Brain pericyte (primary cell): ENCODE measurements at places on chromosomes 16 and 17.

GRCh38 chr17:77018504-77018903 is 122.3 kb upstream of the SEC14L1 start:
- DNase-seq = no peak

GRCh38 chr17:77392376-77393273 is 251.9 kb downstream of the SEC14L1 start:
- no peak for DNase-seq

DNA sequence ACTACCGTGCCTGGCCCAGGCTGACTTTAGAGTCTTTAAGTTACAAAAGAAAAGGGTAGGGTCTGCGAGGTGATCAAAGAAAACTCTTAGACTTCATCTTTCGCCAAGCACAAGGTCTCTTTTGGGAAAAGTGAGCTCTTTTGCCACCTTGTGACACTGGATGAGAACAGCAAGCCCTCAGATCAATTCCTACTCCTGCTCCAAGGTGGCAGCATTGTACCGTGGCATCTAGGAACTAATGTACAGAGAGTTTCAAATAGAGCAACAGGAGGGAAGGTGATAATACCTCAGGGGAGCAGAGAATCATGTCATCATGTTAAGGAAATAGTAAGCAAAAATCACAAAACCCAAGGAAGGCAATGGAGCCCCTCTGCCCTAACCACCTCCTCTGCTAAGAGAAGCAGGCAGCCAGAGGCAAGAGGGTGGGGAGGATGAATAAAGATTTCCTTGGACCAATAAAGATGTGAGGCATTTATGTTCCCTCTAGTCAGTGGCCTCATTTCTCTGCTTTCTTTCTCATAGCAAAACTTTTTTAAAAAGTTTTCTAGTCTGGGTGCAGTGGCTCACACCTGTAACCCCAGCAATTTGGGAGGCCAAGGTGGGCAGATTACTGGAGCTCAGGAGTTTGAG is 2.1 kb upstream of the C17orf78 start:
- peak; percentile 54 for DNase-seq

DNA sequence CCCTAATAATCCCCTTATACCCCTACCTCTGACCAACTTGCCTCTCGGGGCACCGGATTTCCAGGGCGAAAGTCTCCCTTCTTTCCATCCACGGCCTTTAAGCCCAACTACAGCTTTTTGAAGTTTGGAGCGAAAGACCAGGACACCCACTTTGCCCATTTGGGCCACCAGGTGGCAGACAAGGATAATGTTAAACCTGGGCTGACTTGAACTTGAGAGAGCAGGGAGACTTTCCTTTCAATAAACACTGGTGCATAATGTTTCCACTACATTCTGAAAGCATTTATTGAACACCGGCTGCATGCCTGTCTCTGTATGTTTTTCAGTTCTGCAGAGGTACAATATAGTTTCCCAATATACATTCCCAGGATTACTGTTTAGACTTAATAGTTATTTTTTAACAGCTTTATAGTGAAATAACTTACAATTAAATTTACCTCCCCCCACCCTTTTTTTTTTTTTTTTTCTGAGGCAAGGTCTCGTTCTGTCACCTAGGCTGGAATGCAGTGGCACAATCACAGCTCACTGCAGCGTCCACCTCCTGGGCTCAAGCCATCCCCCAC is 6.9 kb upstream of the CES3 start:
- no peak for DNase-seq

DNA sequence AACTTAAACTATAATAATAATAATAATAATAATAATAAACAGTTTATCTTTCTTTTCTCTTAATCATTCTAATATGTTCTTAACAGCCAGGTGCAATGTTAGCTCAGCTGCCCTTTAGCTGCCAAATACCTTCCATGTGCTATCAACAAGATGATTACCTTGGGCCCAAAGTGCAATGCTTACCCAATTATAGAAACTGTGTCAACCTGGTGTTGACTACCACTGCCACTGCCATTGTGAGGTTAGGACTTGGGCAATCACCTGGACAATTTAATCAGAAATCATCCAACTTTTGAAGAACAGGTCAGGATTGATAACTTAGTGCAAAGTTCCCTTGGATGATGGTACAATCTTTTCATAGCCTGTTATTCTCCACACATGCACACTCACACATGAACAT is 371.8 kb upstream of the SALL1 start:
- no peak for DNase-seq

DNA sequence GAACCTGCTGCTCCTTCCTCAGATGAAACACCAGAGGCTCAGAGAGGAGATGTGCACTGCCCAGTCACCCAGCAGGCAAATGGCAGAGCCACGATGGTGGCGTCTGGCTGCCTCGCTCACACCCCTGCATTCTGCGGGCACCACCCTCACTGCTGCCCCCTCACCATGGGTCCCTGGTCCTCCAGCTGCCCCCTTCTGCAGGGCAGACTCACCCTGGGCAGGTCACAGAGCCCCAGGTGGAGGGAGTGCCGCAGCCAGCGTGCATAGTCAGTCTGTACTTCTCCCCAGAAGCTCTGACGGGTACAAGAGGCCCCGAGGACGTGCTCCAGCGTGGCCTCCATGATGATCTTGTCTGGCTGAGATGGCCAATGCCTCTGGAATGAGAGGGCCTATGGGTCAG is 52.9 kb downstream of the RMI2 start:
- no peak for DNase-seq

DNA sequence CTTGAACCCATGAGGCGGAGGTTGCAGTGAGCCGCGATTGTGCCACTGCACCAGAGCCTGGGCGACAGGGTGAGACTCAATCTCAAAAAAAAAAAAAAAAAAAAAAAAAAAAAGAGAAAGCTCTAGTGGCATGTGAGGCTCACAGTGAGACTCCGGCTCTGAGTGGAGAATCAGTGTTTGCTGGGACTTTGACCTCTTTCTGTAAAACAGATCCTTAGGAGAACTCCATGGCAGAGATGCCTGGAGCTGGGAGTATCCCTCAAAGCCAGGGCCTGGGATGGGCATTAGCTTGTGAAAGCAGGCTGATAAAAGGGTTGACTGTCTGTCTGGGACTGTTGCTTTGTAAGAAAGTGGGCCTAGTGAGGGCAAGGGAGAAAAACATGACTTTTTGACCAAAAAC is 46.4 kb downstream of the ZNF207 start:
- DNase-seq = no peak

DNA sequence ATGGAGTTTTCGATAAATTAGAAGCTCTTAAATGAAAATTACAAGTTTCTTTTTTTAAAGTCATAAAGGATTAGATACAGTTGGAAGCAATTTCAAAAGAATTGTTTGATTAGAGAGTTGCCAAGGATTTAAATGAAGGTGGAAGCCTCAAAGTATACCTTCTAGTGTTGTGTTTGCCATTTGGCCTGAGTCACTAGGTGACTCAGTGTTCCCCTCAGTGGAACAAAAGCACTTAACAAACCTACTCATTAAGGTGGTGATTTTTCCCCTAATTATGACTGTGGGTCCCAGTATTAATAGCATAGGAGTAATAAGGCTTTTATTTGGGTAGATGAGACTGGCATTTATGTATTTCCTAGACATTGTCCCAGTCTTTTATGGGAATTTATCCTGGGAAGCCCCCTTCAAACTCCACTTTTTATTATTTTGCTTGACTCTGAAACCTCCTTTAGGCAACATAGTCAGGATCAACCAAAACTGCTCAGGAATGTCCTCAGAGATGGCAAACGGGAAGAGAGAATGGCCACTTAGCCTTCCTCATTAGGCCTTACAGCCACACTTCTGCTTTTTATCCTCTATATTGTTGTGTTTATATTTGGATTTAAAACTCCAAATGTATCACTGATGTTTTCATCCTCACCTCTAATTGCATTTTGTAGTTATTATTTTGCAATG is 161.0 kb downstream of the FTO start:
- DNase-seq = no peak

DNA sequence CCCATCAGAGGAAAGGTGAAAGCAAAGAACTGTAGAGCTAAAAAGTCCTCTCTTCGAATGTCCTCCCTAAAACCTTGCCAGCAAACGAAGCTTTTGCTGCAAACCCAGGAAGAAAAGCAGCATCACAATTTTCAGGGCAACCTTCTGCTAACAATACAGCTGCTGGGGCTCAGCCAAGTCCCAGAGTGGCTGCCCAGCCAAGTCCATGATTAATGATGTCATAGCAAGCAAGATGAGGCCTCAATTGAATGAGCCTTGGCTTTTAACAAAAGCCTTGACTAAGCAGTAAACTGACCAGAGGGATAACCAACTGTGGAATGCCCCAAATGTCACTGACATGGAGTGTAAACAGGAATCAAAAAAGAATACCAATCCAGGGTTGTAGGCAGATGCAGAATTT is 342.7 kb downstream of the PMP22 start:
- DNase-seq = no peak
